ENCODE measurements at places on chromosomes 4 and X. TPM values are rescaled to one million over a fixed set of nuclear protein-coding genes. Genes with fewer than 3 reads are reported as not detected.

GRCh38 chrX:3518870-3519269, 172.4 kb upstream of the MXRA5 start:
- peak; percentile 53 for DNase-seq
- no peaks in the 10 kb centered on the region for H3K4me1 ChIP-seq
- H3K4me3 ChIP-seq: no peak overlapping the region
- no peaks in the 10 kb centered on the region for H3K27me3 ChIP-seq
- H3K27ac ChIP-seq: no peak overlapping the region

- no peak overlapping the region for H3K27ac ChIP-seq
- no peak for DNase-seq
- no peaks in the 10 kb centered on the region for H3K27me3 ChIP-seq
- H3K36me3 ChIP-seq: peaks cover 5% of the 10 kb centered on the region
- H3K4me3 ChIP-seq: no peak overlapping the region
Measured at GRCh38 chrX:118980761-118981160, 6.3 kb downstream of the LONRF3 start.

DNA sequence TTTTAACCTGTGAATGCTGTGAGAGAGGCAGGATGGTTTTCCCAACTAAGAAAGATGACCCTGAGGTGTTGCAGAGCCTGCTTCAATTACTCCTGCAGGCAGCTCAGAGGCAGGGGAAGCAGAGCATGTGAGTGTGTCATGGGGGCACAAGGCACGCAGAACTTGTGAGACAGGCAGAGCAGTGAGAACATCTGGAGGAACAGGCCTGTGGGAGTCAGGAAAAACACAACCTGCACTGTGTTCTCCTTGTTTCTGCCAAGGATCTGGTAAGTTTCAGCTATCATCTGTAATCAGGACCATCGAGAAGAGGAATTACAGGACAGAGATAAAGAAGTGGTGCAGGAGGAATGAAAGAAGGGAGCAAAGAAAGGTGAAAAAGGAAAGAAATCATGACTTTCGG, 741.8 kb upstream of the INTU start:
- no peaks in the 10 kb centered on the region for H3K4me1 ChIP-seq
- DNase-seq: no peak
- no peak overlapping the region for H3K4me3 ChIP-seq

Gene TRIM75
- not detected for total RNA-seq

- DNase-seq: peak; percentile 48
- H3K4me1 ChIP-seq: peaks cover 11% of the 10 kb centered on the region
- H3K36me3 ChIP-seq: no peaks in the 10 kb centered on the region
- H3K27me3 ChIP-seq: peaks cover 3% of the 10 kb centered on the region
- peak overlapping the region; percentile 62 for H3K4me3 ChIP-seq
Measured at GRCh38 chr4:108172231-108172752, 3.6 kb upstream of the LEF1 start.
